Cardiac septum (tissue), 1 donor: ENCODE measurements at places on chromosomes 4 and X. TPM values are rescaled to one million over a fixed set of nuclear protein-coding genes. Genes with fewer than 3 reads are reported as not detected.

DNA sequence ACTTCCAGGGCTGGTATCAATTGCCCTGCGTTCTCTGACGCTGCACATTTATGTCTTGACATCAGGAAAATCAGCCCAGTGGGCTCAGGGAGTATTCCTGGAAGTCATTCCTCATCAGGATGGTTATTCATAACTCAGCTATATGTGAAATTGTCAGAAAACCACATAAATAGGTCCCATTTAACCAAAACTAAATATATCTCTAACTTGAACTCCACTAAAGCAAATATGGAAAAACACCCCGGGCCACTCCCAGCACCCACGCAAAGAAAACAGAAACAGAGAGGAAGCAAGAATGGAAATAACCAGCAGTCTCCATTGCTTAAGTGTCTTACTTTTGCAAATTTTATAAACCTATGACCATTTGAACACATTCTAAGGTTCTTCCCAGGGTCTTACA lies 112.0 kb downstream of the IRF2 start:
- DNase-seq: no peak

DNA sequence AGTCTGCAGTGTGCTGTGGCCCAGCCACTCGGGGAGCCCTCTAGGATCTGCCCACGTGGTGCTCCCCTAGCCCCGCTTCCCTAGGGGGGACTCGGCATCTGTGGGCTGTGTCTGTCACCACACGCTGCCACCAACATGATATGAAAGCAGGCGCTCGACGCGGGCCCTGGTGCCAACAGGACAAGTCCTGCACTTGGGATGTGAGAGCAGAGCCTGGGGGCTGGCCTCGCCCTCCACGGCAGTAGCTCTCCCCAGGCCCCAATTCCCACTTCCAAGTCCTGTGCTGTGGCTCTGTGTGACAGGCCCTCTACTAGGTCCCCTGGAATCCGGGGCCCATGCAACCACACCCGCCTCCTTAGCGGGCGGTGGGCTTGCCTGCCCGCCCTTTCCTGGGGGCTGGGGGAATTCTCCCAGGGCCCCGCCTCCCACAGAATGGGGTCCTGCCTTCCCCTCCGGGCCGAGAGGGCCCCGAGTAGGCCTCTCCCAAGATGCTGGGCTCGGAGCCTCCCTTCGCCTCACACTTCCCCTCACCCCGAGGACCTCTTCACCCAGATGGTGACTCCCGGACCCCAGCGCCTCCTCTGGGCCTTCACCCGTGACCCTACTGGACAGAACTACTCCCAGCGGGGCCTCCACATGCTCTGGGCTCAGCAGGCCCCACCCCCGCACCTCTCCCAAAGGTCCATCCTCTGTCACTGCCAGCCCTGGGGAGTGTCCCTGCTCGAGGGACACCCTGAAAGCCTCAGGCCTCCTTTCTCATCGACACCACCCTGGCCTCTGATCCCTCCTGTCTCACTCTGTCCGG lies 11.2 kb downstream of the LRPAP1 start:
- no peak for DNase-seq

DNA sequence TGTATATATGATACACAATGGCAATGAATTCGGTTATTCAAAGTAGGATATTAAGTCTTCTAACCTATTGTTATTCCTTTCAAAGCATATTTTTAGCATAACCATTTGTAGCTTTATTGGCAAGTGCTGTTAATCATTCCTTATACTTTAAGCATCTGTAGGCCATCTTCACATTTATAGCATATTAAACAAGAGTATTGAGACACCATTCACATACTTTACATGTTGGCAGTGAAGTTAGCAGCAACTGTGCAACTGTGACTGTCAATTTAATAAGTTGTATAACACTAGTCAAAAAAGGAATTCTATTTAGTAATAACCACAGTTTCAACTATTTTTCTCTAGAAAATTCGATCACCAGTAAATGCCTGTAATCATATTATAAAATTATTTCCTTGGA lies 107.3 kb upstream of the MYOZ2 start:
- no peak for DNase-seq

DNA sequence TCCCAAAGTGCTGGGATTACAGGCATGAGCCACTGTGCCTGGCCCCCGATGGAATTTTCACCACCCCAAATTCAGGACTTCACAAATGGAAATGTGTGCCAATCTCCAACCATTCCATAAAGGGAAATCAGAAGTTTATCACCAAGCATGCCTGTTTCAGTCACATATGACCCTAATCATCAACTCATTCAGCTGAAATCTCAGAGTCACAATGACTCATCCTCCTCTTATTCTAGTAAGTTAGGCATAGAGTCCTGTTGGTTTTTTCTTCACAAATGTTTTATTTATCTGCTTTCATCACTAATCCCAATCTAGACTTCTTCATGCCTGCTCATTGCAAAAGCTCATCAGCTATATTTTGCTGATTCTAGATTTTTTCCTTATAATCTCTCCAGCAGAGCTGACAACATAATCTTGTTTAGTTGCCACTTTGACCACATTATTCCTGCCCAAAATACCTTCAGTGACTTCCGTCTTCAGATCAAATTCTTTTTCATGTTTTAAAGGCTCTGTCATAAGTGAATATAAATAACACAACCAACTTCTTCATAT lies 83.3 kb downstream of the SLC7A11 start:
- no peak for DNase-seq

DNA sequence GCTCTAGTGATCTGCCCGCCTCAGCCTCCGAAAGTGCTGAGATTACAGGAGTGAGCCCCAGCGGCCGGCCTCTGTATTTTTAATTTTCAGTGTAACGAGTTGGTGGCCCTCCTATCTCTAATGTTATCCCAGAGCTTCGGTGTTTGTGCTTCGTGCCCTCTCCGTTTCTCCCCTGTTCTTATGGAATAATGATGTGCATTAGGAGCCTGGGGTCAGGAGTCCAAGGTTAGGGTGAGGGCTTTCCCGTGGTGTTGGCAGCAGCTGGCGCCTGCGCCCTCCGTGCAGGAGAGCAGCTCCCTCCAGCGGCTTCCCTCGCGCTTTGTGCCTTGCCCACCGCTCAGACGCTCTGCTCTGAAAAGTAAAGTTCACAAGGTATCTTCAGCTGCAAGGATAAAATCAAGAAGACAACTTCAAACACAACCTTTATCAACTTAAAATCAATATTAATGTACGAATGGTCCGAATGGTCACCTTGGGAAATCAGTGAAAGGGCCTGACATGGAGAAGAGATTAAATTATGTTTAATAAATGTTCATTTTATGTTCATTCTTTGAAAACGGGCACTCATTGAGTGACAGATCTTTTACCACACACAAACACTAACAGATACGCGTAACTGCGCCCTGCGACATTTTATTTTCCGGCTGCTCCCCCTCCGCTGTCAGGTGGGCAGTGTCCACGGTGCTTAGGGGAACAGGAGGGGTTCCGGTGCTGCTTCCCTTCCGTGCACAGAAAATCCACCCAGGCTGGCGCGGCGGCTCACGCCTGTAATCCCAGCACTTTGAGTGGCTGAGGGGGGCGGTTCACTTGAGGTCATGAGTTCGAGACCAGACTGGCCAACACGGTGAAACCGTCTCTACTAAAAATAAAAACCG lies 62.4 kb downstream of the TRAPPC11 start:
- DNase-seq: no peak

DNA sequence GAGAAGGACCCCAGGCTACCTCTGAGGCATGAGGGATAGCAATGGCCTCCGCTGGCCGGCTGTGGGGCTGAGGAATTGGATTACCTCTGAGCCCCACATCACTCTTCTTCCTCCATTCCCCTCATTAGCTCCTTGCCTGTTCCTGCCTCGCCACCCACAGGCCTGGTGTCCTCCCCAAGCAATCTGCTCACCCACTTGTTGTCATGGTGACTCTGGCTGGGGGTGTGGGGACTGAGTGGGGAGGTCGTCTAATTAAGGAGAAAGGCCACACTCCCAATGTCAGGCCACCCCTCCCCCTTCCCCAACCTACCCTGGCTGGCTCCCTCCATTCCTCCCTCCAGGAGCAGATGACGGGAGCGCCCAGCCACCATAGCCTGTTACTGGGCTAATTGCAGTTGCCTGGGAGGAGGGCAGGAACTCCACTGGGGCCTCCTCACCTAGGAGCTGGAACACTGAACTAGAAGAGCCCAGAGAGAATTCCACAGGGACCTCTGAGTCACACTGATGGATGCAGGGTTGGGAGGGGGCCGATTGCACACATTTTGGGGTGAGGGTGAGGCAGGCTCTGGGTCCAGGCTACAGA lies 20.7 kb downstream of the NALF2 start:
- DNase-seq: no peak

DNA sequence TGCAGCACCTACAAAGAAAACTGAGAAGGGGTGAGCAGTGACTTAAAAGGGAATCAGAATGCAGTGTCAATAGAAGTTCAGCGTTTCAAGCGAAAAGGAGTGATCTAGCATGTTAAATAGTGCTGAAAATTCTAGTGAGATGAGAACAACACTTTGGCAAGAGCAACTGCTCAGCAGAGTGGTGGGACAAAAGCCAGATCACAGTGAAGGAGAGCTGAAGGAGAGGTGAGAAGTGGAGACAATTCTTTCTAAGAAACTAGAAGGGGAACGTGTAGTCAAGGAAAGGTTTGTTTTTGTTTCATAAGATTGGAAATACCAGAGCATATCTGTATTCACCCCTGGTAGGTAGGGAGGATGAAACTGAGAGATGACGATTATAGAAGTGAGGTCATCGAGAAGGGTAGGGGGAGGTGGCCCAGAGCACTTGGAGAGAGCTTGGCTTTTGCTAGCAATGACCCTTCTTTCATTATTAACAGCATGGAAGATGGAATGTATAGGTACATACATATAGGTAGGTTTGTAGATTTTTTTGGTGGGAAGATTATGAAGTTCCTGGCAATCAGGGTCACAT lies 33.7 kb downstream of the SRPX2 start:
- no peak for DNase-seq

DNA sequence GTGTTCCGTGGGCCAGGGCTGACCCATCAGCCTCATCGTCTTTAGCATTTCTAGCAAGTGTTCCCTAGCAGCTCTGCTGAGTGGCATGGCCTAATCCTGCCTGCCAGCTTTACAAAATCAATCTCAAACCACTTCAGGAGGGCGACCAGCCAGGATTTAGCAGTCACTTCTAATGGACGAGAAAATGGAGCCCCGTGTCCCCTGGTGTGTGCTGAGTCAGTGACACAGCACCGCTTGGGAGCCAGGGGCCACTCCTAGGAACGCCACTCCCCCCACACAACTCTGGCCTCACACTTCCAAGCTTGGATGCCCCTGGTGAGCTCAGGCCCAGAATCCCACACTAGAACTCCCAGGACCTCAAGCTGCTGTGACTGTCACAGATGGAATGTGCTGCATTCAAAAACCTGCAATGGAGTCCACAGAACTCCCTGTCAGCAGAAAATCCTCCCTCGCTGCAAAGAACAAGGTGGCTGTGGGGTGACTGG lies 311.2 kb upstream of the GATB start:
- no peak for DNase-seq

- no peak for DNase-seq
Observed at GRCh38 chr4:72817012-72817411, 248.0 kb upstream of the ADAMTS3 start.

- no peak for DNase-seq
Observed at GRCh38 chr4:106953036-106953705, 82.9 kb downstream of the DKK2 start.

GRCh38 chr4:36328130-36328529 lies 46.7 kb downstream of the DTHD1 start:
- no peak for DNase-seq

DNA sequence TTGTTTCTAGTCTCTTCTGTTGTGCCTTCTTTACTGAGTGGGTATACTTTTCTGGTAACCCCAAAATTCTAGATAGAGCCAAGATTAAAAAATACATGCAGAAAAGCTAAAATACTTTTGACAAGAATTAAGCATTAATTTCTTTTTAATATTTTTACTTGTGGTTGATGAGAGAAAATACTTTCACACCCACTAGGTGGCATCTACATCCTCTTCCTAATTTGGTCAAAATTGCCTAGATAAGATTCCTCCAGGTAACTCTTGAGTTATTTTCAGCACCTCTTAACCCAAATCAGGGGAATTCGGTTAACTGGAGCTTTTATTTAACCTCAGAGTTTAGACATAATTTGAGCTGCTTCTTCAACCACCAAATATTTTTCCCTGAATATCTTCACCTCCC lies 28.4 kb upstream of the COX7B2 start:
- DNase-seq: no peak

DNA sequence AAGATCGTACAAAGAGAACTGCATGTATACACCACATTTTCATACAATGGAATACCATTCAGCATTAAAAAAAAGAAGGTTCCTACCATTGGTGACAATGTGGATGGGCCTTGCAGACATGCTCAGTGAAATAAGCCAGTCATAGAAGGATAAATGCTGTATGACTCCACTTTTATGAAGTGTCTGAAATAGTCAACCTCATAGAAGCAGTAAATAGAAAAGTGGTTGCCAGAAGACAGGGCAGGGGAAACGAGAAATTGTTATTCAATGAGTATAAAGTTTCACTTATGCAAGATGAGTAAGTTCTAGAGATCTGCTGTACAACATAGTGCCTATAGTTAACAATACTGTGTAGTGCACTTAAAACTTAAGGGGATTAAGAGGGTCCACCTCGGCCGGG lies 257.5 kb upstream of the FTHL17 start:
- no peak for DNase-seq

DNA sequence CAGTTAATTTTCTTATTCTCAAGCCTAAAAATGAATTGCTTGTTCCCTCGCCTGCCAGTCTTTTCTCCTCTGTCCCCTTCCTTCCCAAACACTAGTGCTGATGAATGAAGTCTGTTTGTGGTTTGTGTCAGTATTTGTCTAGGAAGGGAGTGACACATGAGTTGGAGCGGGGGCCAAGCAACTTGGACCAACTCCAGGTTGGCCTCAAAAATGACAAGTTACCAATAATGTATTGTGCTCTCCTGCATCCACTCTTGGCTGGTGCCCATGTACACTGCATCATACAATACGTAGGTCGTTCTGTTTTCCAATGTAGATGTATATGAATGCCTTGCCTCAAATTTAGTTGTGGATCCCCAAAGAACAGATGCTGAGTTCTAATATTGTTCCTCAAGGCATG lies 223.0 kb upstream of the GPC4 start:
- no peak for DNase-seq

DNA sequence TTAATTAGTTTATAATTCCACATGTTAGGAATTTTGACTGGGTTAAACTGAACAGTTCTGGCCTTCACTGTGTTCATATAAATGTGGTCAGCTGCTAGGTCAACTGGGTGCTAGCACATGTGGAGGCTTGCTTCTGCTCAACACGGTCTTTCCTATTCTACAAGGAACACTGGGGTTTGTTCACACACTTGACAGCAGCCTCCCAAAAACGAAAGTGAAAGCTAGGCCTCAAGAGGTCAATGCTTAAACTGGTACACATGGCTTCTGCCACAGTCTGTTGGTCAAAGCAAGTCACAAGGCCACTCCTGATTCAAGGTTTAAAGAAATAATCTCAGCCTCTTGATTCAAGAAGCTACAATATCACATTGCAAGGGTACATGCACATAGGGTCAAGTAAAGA lies 126.5 kb downstream of the QDPR start:
- DNase-seq: no peak

- no peak for DNase-seq
Observed at GRCh38 chrX:96683997-96684338, 674 bp upstream of the DIAPH2 start.

DDIT4L gene
- 1.4 TPM for total RNA-seq

SLC34A2 gene
- total RNA-seq: 0.19 TPM

TMSB15C gene
- 0.24 TPM for total RNA-seq

SMR3B gene
- total RNA-seq: not detected

SORBS2 gene
- 1,779 TPM for total RNA-seq

TBX22 gene
- total RNA-seq: not detected

GC gene
- not detected for total RNA-seq
